ENCODE measurements at places on chromosomes 7 and 10.

DNA sequence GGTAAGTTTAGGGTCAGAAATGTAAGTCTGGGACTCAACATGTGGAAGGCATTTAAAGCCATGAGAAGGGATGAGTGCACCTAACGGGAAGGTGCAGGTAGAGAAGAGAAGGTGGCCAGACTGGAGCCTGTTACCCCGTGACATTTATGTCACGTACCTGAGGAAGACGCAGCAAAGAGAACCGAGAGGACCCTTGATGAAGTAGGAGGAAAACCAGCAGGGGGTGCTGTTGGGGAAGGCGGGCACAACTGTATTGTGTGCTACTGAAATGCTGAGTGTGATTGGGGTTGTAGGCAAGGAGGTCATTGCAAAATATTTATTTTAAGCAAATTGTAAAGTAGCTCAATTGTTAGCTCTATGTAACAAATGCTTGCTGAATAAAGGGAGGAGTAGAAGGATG is 338.2 kb upstream of the PRKCQ start:
- DNase-seq: peak; percentile 40

DNA sequence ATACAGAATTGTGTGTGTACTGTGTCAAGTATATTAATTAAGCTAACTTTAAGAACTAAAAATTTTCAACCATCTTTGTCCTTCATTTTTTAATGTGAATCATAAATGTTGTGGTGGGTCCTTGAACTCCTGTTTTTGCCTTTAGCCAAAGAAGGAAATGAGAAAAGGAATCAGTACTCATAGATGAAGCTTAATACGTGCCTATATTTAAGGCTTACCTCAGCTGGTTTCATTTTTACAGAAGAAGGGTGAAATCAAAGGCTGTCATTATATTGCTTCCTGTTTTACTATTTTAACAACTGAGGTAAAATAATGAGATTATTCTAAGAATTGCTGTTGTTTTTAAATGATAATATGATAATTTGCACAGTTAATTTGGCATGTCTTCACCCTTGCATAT is 6.3 kb upstream of the SNX13 start:
- no peak for DNase-seq

GRCh38 chr7:84076219-84076618 is 118.4 kb downstream of the SEMA3A start:
- DNase-seq: no peak

GRCh38 chr10:128475686-128476367 is 349.6 kb upstream of the MKI67 start:
- DNase-seq: no peak

GRCh38 chr7:29033584-29033983 is 75.5 kb upstream of the TRIL start:
- no peak for DNase-seq

GRCh38 chr7:46407125-46407524 is 486.1 kb upstream of the IGFBP3 start:
- DNase-seq: no peak

DNA sequence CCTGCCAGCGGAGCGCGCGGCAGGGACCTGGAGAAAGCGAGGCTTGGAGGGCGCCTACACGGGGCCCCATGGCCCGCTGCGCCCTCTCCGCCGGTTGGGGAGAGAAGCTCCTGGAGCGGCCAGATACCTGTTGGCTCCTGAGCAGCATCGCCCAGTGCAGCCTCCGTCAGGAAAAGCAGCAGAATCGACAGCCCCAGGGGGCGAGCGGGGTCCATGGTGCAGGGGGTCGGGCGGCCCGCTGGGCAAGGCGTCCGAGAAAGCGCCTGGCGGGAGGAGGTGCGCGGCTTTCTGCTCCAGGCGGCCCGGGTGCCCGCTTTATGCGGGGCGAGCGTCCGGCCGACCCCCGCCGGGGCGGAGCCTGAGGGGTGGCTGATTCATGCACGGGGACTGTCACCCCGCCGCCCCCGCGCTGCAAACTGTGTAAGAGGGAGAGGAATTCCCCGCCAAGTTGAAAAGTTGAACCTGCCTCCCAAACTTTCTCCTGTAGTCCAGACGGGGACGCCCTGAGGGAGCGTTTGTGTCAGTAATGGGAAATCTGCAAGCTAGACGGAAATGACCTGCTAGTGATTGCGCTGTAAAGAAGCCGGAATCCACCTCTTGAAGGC is at the start of gene TFPI2:
TSS of gene TFPI2 (minus strand) at position 290 of the 605 bp plus-strand sequence. CDS start at position 215, 75 bp downstream.
- DNase-seq: no peak

- no peak for DNase-seq
Measured at GRCh38 chr7:40303996-40304395, 169.2 kb downstream of the SUGCT start.

GRCh38 chr10:19947215-19947614 is 131.0 kb downstream of the PLXDC2 start:
- no peak for DNase-seq

DNA sequence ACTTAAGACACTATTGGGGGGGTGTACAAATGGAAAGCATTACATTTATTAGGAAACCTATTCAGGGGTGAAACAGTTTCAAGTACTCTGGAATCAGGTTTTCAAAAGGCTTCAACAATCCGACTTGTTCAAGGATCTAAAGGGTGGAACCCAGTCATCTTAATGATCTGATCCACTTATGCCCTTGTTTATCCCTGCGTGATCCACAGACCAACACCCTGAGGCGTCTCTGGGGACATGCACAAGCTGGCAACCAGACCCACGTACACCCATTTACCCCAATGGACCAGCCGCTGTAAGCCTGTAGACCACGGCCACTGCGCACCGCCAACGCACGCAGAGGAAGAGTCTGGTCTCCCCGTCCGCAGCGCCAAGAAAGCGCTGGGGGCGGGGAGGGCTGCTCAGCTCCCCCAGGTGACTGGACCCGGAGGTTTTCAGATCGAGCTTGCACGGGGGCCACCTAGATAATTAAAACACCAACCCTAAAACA is 13.4 kb downstream of the HNRNPF start:
- no peak for DNase-seq

- no peak for DNase-seq
Measured at GRCh38 chr7:135560631-135561030, 2.9 kb downstream of the NUP205 start.

GRCh38 chr7:128045766-128046165 is 14.5 kb upstream of the LRRC4 start:
- DNase-seq: no peak

- no peak for DNase-seq
Measured at GRCh38 chr10:87668324-87669074, 8.8 kb downstream of the PAPSS2 start.

GRCh38 chr7:90173127-90173844 is 19.0 kb downstream of the STEAP1 start:
- no peak for DNase-seq

GRCh38 chr7:121544726-121545125 is 148.6 kb upstream of the FAM3C start:
- no peak for DNase-seq

- no peak for DNase-seq
Measured at GRCh38 chr7:48192996-48193395, 21.7 kb downstream of the ABCA13 start.

DNA sequence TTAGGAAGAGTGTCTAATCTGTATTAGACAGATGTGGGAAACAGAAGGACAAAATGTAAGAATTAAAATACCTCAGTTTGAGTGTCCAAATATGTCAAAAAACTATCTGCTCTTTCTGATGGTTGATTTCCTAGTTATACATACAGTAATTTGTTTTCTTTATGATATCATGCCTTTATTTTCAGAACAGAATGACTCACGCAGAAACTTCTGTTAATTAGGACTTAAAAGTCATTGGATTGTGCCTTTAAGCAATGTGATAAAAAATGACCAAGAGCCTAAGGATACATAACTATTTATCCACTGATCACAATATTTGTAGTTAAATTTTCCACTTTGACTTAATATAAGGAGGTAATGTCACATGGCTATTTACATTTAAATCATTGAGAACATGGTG is 206.7 kb upstream of the PTPRZ1 start:
- no peak for DNase-seq

DNA sequence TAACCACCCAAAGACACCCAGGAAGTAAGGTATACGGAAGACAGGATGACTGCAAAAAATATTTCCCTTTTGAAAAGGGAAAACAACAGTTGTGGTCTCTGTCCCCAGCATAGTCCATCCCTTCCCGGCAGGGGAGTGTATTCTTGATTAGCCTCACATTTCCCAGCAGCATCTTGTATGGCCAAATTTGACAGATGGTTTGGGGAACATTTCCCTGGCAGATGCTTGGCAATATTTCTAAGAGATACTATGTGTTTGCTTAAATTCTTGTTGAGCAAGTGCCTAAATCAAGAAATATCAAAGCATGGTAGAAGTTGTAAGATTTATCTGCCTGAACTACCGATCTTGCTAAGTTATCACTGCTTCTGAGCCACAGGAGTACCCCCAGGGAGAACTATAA is 56.9 kb upstream of the TPK1 start:
- DNase-seq: no peak

DNA sequence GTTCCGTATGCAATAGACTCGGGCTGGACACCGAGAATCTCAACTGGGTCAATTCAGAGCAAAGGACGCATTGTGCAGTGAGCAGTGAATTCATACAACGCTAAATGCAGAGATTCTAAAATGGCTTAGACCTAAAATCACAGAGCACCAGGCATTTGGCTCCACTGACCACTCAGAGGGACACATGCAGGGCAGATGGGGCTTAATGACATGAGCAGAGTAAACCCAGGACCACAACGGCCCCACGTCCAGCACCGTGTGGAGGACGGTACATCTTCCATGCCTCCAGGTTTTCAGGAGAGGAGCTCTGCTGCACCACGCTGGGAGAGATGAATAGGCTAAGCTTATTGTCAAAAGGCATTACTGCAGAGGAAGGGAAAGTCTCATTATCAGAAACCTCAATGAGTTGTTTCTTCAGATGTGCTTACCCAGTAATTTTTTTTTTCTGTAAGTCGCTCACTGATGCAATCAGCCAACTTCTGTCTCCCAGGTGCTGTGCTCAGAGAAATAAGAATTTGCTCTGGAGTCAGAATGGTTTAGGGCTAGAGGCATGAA is 555.0 kb downstream of the PTPRN2 start:
- DNase-seq: no peak

DNA sequence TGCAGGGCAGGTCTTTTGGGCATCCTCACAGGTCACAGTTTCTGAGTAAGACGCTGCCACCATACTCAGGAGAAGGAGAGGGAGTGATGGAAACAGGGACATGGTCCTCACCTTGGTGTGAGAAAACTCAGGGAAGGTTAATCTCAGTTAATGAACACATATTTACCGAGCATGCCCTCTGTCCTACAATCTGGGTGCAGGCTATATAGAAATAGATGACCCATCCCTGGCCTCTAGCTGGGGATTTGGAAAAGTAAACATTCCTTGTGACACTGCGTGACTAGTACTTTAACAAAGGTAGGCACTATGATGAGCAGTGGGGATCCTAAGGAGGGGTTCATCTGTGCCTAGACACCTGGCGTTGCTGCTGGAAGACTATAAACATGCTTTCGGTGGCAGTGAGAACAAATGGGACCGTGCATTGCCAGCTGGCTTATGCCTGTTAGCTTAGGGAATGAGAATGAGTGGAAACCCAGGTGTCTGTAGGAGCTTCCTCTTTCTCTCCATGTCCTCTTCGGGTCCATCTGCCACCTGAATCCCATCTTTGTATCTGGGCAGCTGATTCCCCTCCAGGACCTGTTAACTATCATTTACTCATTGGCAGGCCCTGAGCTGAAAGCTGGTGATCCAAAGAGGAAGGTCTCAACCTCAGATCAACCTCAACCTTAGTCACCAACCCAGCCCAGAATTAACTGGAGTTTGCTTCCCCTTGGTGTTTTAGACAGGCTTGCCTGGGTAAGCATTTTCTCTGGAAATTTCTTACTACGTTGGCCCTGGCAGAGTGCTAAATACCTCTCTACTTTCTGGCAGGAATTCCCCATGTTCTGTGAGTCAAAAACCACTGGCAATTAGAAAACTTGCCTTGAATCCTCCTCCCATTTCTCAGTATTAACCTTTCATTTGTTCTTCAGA is 794 bp downstream of the MBL2 start:
- no peak for DNase-seq

- DNase-seq: no peak
Measured at GRCh38 chr7:127413962-127414361, 21.5 kb upstream of the ZNF800 start.

DNA sequence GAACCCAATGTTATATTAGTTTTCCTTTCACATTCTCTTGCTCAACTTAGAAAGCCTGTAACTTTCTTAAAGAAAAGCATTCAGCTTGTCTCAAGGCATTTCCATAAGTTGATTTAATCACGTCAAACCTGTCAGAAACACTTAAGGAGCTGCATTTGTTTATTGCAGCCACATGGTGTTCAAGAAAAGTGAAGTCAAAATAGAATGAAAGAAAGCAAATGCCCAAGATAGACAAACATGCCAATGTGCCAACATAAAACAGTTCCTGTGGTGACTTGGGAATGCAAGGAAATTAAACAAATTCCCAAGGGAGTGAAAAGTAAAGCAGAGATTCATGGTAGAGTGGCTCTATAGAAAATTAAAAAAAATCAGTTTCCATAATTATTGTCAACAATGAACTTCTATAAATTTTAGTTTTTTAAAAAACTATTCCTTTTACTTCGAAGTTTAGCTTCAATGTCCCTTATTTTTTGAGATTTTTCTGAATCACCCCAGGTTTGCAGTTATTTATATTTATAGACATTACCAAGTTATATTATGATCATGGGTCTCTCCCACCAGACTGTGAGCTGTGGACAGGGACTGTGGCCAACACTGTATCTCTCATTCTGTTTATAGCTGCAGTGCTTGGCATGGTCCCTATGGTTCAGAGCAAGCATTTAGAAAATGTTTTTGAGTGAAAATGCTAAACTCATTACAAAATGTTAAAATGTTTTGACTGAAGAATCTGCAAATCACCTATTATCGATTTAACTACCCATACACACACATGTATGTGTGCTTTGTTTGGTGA is 887.4 kb downstream of the REEP3 start:
- DNase-seq: no peak

GRCh38 chr10:132333386-132333785 is 1.4 kb downstream of the LRRC27 start:
- DNase-seq: no peak

DNA sequence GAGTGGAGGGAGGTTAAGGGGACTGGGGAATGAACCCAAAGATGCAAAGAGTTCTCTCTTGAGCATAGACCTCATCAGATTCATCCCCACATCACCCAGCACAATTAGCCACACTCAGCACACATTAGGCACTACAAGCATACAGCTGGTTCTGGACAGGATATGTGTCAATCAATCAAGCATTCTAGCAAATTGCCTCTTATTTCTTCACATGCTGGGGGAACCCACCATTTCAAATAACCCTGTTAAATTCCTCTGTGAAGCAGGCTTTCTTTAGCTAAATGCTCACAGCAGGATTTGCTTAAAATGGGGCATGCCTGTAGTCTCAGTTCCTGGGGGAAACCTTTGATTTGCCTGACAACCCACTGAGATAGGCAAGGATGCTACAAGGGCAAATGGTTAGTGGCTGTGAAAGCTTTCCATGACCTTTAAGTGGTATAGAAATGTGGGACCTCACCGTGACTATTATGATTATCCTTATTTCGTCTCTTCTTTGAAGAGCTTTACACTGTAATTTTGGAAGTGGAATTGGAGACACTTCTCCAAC is 193.4 kb upstream of the ZMIZ1 start:
- DNase-seq: no peak

- no peak for DNase-seq
Measured at GRCh38 chr7:66069732-66070131, 5.9 kb upstream of the ASL start.
